ENCODE measurements at places on chromosomes 1 and 21. TPM values are rescaled to one million over a fixed set of nuclear protein-coding genes. Genes with fewer than 3 reads are reported as not detected.

Gene NASP
- total RNA-seq: 58.4 TPM

Gene LCE1F
- not detected for total RNA-seq

Gene BATF3
- total RNA-seq: 3.9 TPM

Gene IKBKE
- total RNA-seq: 8.8 TPM

Gene LYSMD1
- total RNA-seq: 11.7 TPM

Gene NHLH2
- total RNA-seq: not detected

Gene TGFB2
- 27.2 TPM for total RNA-seq

Gene CTPS1
- total RNA-seq: 29.6 TPM

Gene ANKRD65
- total RNA-seq: 3.1 TPM

Gene DMBX1
- total RNA-seq: not detected

Gene NR5A2
- 4.7 TPM for total RNA-seq

Gene TMCO2
- not detected for total RNA-seq
